ENCODE measurements at places on chromosomes 13 and 19.
A peak's percentile ranks its signal among the peaks of the same experiment; 100 is the strongest.

GRCh38 chr13:84658491-84659358 lies 776.5 kb upstream of the SLITRK1 start:
- DNase-seq = no peak

GRCh38 chr13:31725841-31726240 lies 13.5 kb upstream of the RXFP2 start:
- no peak for DNase-seq

GRCh38 chr19:12838182-12838885 lies at the start of gene MAST1:
MAST1 (plus strand) TSS chr19:12838515; CDS start chr19:12838573, 58 bp downstream.
- DNase-seq = peak; percentile 79

DNA sequence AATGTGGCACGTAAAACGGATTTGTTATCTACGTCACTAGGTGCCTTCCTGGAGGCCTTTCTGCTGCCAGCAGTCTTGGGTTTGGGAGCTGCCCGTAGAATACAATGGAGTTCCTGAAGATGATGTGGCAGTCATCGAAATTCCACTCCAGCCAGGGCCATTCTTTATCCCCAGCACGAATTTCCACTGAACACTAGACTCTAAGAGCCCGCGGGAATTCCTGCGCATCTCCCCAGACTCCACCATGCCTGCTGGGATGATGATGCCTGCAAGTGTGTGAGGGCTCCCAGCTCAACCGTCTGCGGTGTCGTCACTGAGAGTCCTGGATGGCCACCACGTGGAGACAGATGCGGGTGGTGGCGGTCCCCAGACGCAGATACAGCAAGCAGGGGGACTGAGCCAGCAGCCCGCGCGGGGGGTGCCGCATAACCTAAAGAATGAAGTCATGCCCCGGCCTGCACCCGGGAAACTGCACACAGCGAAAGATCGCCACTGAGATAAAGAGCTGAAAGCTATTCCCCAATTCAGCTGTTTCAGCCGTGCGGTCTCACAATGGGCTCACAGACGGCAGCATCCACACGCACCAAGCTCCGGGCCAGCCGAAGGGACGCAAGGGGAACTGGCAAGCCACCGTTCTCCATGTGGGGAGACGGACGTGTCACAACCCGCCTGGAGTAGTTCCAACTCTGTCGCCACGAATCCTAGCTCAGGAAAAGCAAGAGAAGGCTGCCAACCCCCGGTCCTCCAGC lies 41.1 kb downstream of the COL4A1 start:
- DNase-seq = no peak

DNA sequence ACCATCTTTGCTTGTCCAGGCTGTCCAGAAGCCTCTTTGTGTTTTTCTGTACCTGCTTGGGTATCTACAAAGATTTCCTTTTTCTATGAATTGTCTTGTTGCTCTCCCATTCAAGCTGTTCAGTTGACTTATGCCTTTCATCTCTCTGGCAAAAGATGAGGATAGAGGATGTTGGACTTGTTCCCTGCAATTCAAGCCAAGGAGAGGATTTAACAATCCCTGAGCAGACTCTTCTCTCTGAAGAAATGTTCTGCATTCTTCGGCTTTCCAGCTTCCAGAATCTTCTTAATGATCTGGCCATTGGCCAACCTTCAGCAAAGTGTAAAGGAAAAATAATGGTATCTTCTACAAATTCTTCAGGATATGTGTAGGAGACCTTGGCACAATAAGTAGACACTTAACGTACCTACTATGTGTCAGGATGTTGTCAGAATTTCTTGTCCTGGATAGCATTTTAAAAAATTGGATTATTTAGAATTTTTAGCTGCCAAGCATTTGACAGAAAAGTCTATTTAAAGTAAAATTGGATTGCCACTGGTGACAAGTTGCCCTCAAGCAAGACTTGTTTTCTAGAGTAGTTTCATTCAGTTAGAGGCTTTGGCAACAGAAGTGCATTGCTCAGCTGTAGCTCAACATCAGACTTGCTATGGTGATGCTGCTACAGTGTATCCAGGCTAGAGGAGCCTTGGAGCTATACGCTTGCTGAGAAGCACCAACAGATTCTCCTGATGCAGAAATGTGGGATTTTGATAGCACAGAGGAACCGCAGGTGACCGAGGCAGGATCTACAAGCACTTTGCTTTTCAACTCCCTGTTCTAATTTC lies 455.7 kb downstream of the SUCLA2 start:
- DNase-seq = no peak

- DNase-seq = no peak
These were observed 200.2 kb upstream of the ZNF536 start for GRCh38 chr19:30171795-30172612.

- peak; percentile 63 for DNase-seq
These were observed 2.7 kb downstream of the JUND start for GRCh38 chr19:18278521-18279265.

GRCh38 chr13:97202761-97203160 lies 19.4 kb upstream of the MBNL2 start:
- DNase-seq = peak; percentile 25

DNA sequence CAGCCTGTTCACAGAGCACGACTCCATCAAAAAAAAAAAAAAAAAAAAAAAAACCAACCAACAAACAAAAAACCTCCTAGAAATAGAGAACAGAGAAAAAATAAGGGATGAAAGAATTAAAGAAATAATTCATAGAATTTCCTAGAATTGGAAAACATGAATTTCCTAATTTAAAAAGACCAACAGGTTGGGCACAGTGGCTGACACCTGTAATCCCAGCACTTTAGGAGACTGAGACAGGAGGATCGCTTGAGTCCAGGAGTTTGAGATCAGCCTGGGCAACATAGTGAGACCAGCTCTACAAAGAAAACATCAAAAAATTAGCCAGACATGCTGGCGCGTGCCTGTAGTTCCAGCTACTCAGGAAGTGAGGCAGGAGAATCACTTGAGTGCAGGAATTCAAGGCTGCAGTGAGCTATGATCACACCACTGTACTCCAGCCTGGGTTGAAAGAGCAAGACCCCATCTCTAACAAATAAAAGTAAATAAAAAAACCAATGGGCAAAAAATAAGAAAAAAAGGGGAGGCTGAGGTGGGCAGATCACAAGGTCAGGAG lies 6.5 kb downstream of the SPART start:
- DNase-seq = no peak

DNA sequence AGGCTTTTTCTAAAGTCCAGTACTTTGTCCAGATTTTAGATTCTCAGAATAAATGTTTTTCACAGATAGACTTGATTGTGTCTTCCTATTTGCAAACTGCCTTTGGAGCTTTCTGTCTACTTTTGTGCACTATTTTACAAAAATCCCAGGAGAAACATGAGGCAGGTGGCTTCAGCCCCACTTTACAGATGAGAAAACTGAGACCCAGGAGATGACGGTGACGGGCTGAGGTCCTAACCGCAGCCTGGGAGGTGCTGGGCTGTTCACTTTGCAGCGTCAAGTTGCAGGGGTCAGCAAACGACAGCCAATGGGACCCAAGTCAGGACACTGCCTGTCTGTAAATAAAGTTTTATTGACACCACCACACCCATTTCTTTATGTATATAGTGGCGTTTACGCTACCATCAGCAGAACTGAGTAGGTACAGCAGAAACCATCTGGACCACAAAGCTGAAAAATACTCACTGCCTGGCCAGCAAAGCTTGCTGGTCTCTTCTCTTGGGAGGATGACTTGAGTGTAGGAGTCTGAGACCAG lies 6.8 kb upstream of the KDM4B start:
- DNase-seq = no peak

- DNase-seq = no peak
These were observed 33.1 kb upstream of the ZNF536 start for GRCh38 chr19:30338878-30339623.

- DNase-seq = no peak
These were observed 720 bp downstream of the FARP1 start for GRCh38 chr13:98143601-98144026.
